ENCODE measurements at places on chromosomes 3 and 15.
A peak's percentile ranks its signal among the peaks of the same experiment; 100 is the strongest.

- DNase-seq: no peak
Observed at GRCh38 chr15:98405013-98405412, 243.3 kb upstream of the IGF1R start.

GRCh38 chr3:160686955-160687535 lies 10.1 kb downstream of the ARL14 start:
- peak; percentile 26 for DNase-seq

- DNase-seq: no peak
Observed at GRCh38 chr15:80991421-80991820, 1.8 kb upstream of the MESD start.

GRCh38 chr3:157429708-157430107 lies 6.9 kb upstream of the PTX3 start:
- DNase-seq: no peak

DNA sequence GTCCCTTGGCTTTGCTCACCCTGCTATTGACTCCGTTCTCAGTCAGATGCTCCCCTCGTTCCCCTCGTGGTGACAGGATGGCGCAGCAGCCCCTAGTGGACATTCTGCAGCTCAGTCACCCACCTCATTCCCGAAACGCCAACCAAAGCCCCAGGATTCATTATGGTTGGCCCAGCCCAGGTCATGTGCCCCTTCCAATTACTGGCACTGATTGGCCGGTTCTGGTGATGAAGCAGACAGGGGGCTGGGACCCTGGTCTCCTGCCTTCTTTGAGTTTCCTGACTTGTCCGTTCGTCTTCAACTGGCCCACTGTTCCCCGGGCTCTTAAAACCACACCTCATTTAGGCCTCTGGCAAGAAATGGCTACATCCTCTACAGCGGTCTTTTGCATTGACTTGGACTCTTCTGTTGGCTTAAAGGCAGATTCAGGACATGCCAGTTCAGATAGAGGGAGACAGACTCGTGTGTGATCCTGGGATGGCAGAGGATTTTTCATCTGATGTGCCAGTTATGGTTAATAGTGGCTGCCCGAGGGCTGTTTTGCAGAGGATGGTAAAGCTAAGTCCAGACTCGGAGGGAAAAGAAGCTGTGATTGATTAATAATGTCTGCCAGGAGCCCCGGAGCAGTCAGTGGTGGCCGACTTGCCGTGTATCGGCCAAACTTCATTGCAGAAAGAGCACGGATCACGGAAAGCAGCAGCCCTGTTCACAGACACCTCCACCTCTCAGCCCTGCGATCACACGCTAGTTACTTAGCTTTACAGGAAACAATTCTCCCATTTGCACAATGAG lies 37.8 kb downstream of the LSM3 start:
- no peak for DNase-seq

GRCh38 chr15:51263726-51264125 lies 74.7 kb downstream of the CYP19A1 start:
- no peak for DNase-seq

GRCh38 chr15:95624100-95624499 lies 706.4 kb upstream of the NR2F2 start:
- DNase-seq: no peak

DNA sequence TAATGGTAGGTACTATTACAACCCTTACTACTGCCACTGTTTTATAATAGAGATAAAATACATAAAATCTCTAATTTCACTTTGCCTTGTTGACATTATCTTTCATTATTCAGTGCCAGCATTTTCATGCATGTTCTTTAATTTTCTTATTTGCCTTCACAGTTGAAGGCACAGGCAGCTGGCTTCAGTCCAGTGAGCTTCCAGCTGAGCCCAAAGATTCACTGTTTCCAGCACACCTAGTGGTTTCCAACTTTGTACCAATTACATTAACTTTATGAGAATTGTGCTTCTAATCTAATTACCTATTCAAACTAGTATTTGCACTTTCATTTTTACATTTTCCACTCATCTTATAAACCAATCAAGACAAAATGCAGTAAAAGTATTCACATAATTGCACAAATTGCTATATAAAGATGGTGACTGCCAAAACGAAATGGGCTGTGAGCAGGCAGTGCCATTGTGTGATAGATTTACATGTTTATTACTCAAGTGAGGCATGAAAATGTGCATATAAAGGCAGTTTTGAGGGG lies 228.3 kb downstream of the MFSD1 start:
- DNase-seq: no peak

DNA sequence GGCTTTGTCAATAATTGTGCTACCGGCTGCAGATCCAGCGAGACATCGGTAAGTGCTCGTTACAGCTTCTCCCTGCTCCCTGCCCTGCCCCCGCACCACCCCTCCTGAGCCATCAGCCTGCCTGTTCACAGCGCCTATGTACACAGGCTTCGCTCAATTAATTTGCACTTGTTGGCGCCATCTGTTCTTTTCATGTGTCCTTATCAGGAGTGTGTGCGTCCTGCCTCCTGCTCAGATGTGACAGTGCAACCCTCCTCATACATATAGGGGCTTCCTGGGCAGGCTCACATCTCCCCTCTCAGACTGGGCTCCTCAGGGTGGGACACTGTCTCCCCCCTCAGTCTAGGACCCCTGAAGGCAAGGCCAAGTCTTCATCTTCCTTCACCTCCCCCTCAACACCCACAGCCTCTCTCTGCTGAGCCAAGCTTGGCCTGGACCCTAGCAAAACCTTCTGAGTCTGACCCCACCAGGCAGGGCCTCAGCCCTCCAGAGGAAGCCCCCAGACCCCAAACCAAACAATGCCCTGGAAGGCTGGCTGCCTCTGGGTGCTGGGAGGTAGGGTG lies 54.9 kb downstream of the CYP11A1 start:
- DNase-seq: peak; percentile 90

GRCh38 chr15:29285386-29285785 lies 15.8 kb upstream of the NSMCE3 start:
- DNase-seq: no peak

GRCh38 chr3:137762674-137763593 lies 1.2 kb upstream of the SOX14 start:
- DNase-seq: no peak

DNA sequence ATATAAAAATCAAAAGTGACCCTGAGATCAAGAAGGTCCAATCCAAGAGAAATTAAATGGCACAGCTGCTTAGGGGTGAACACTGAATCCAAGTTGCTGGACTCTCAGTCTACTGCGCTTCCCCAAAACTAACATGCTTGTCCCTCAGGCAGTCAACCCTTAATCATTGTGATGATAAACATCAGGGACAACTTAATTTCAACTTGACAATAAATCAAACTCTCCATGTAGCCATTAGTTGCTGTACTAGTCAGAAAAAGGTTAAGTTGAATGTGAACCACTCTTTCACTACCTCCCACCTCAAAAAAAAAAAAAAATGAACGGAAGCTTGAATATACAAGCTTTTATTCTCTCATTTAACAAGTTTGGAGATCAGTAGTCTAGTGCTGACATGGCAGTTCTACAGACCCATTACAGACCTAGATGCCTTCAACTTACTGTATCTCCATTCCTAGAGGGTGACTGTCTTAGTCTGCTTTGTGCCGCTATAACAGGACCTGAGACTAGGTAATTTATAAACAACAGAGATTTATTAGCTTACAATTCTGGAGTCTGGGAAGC lies 185.7 kb downstream of the FHIT start:
- DNase-seq: no peak

DNA sequence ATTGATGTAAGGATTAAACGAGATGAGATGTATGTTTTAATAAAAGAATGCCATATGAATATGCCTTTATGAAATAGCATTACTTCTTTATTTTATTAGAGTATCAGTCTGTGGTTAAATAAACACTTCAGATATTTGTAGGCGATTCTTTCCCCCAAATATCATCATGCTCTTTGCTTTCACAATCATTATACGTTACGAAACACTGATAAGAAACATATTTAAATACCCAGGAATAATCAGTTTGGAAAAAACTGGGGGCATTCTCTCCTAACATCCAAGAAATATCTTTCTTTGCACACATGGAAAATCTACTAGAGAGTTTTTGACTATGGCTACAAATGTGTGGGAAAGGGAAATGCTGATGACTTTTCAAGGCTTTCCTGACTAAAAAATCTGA lies 4.4 kb upstream of the PLAAT1 start:
- no peak for DNase-seq

- DNase-seq: no peak
Observed at GRCh38 chr15:85745525-85746150, 49.1 kb downstream of the KLHL25 start.

DNA sequence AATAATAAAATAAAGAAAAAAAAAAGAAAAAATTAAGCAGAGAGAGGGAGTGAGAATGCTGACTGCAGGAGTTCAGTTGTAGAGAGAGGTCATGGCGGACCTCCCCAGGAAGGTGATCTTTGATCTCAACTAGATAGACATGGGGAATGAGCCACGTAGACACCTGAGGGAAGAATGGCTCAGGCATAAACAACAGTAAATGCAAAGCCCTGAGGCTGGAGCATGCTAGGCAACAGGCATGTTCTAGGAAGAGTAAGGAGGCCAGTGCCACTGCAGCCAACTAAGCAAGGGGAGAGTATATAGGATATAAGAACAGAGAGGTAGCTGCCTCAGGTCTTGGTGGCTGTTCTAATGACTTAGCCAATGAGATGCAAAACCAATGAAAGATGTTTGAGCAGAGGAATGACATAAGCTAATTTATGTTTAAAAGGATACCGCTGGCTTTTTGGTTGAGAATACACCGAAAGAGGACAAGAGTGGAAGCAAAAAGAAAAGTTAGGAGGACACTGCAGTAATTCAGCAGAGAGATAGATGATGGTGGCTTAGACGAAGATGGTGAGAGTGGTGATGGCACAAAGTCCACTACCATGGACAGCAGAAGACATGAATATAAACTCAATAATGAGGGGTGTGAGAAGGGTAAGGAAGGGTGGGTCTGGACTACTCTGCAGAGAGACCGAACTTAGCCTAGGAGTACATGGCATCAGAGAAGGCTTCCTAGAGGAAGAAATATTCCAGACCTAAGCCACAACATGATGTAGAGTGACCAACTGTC lies 174.6 kb downstream of the P3H2 start:
- DNase-seq: no peak

DNA sequence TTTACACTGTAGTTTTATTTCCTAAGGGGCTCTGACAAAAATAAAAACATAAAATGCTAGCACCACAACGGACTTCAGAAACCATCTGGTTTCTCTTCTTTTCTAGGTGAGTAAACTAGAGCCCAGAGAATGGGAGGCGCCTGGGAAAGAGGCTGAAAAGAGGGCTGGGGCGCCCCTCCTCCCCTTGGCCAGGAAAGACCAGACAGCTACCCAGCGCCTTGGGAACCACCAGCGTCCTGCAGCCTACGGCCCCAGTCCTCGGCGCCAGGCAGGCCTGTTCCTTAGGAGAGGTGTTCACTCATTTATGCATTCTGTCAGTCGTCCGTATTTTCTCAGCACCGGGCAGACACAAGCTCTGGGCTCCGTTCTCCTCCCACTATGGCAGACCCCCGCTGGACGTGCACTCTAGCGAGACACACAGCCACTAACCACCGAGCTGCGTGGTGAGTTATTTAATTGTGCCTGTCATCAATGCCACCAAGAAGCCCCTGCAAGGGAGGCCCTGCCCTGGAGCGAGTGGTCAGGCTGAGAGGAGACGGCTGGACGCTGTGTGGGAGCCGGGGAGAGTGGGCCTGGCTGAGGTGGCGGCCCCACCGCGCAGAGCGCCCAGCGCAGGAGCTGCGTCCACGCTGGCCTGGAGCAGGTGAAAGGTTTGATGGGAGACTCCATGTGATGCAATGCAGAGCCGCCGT lies 294.4 kb downstream of the OCA2 start:
- DNase-seq: no peak

DNA sequence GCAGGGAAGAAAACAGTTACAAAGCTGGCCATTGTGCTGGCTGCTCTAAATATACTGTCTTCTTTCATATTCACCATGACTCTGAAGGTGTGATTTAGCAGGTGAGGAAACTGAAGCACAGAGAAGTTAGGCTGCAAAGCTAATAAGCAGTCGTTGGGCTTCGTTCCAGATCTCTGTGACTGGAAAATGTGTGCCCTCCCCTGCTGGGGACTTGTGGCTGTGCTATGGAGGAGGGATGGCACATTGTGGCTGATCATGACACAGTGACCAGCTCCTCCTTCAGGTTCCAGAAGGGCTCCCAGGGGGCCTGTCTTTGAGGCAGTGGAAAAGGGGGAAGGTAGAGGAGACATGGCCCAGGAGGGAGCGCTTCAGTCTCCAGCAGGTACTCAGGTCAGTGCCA lies 19.2 kb downstream of the PXK start:
- DNase-seq: no peak

DNA sequence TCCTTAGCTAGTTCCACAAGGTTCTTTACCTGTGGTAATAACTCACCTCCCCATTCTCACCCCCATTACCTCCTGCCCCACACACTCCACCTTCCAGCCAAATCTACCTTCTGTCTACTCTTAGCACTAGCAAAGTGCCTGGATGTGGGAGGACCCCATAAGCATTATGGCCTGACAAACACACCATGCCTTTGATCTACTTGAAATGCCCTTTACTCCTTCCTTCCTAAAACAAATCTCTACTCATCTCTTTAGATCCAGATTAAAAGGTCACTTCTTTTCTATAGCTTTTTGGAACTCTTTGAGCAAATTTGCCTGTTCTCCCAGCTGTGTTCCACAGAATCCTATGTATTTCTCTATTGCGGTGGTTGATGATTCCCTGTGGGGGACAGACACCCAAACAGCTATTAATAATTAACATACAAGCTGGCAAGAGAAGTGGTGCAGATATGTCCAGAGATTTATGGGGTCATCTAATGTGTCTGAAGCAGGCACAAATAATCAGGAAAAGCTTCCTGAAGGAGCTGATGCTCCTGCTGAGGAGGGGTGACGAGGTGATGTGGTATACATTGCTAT lies 34.0 kb downstream of the DGKG start:
- DNase-seq: no peak

DNA sequence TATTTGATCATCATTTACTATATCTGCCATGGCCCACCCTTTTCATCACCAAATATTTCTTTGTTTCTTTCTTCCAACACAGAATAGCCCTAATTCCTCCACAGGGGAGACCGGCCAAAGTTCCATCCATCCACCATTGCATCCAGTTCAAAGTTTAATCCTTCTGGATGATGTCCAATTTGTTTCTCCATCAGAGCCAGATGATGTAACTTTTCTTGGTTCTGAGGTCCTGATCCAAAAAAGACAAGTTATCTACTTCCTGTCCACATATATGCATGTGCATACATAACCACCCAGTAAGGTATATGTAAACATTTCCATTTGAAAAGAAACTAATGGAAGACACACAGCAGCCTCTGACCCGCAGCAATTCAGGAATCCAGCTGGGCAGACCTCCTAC lies 237.3 kb downstream of the SHOX2 start:
- no peak for DNase-seq

DNA sequence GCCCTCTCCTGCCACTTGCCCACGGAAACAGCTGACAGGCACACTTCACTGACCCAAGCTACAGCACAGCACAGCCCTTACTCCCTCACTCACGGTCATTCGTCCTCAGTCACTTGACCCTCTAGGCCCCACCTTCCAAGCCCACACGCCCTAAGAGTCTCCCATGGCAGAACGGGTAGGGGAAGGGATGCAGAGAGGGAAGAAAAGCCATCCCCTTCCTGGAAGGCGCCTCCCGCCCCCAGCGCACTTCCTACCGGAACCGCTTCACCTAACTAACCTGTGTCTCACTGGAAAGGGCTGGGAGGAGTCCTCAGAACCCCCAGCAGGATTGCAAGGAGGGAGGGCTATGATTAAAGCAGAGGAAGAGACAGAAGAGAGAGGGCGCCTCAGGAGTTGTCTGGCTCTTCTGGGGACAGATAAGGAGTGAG lies 22.9 kb downstream of the EPHB3 start:
- DNase-seq: no peak

GRCh38 chr15:40593165-40593564 lies 884 bp upstream of the KNL1 start:
- no peak for DNase-seq

GRCh38 chr3:144554889-144555288 lies 583.3 kb downstream of the DIPK2A start:
- DNase-seq: no peak
